ENCODE measurements at places on chromosomes 12 and 14.
A peak's percentile ranks its signal among the peaks of the same experiment; 100 is the strongest.

DNA sequence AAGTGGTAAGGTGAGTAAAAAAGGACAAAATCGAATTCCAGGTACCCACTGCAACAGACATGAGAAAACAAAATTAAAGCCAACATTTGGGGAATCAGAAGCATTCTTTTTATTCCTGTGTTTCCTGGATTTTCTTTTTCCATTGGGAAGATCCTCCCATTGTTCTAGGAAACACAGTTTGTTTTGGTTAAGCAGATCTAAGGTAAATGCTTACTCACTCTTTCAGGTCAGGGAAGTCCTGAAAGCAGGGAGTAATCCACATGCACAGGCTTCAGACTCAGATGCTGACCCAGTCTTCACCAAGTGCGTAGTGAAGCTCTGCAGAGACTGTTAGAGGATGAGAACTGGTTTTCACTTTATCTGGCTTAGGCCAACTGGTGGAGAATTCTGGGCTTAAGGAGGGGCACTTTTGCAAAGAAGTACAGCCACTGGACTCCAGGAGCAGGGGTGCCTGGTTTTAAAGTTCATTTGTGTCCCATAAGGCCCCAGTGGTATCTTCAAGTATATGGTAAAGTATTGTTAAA, 57.7 kb downstream of the RPAP3 start:
- DNase-seq: no peak

- DNase-seq: peak; percentile 28
These were observed 32.4 kb upstream of the HELB start for GRCh38 chr12:66269757-66270383.

DNA sequence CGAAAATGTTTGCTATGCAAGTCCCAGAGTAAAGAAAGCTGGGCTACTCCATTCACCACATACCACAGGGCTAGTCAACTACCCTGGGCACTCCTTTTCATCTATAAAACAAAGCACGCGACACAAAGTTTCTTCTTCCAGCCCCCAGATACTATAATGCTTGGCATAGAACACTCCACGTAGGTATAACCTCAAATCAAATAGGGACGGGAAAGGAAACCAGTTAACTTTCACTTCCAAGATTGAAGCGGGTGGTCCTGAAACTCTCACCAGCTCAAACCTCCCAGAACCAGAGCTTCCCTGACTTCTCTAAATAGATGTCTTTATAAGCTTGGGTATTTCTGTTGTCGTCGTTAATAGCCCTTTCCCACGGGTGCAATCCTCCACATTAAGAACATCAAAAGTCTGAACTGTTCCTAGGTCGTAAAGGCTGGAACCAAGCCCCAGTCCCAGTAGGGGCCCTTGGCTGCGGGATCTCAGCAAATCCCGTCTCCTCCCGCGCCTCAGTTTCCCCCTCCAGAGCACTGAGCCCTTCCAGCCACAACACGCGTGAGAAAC, 647 bp downstream of the LGMN start:
- DNase-seq: peak; percentile 24

DNA sequence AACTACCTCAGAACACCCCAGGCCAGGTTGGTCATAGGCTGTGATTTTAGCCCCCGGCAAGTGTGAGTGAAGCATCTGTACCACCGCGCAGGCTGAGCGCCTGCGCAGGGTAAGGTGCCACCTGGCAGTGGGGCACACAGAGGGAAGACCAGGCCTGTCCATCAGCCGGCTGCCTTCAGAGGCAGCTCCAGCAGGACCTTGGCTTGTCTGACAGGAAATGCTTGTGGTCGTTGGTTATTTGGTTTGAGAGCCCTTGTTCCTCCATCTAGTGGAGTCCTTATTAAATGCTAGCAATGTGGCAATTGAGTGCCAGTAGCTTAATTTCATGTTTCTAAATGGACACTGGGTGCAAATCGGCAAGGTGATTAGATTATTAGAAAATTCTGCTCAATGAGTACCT, 27.5 kb downstream of the SLC25A29 start:
- DNase-seq: peak; percentile 63

DNA sequence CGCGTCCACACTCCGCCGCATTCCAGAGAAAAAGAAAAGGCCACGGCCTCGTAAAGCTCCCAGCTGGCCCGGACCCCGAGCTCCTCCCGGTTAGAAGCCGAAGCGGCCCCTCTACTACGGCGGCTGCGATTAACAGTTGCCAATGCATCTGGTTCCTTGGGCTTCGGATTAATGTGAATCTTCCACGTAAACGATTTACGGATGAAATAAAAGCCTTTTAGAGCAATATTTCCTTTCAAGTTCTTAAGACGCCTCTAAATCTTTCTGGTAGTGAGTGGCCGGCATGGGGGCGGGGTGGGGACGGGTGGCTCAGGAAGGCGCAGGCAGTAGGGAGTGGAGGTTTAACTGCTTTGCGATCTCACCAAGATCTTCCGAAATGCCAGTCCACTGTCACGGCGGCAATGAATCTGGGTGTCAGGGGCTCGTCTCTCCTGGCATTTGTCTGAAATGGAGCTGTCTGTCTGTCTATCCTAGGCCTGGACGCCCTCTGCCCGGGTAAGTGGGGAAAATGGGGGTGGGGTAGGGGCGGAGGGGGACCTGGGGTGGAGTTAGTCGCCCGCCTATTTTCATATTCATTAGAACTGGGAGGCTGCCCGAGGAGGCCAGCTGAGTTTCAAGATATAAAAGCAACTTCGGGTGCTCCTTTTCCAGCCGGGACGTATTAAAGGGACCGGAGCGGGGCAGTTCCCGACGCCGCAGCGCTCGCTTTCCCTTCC, 413 bp upstream of the ALX1 start:
- peak; percentile 66 for DNase-seq

- no peak for DNase-seq
These were observed 60.5 kb downstream of the ESR2 start for GRCh38 chr14:64233531-64234190.

Data from foreskin fibroblast (primary cell).